ENCODE measurements at places on chromosomes 1 and 21. TPM values are rescaled to one million over a fixed set of nuclear protein-coding genes. Genes with fewer than 3 reads are reported as not detected.
A peak's percentile ranks its signal among the peaks of the same experiment; 100 is the strongest.

- peak; percentile 20 for DNase-seq
Measured at GRCh38 chr1:169100208-169100607, 6.3 kb upstream of the ATP1B1 start.

DNA sequence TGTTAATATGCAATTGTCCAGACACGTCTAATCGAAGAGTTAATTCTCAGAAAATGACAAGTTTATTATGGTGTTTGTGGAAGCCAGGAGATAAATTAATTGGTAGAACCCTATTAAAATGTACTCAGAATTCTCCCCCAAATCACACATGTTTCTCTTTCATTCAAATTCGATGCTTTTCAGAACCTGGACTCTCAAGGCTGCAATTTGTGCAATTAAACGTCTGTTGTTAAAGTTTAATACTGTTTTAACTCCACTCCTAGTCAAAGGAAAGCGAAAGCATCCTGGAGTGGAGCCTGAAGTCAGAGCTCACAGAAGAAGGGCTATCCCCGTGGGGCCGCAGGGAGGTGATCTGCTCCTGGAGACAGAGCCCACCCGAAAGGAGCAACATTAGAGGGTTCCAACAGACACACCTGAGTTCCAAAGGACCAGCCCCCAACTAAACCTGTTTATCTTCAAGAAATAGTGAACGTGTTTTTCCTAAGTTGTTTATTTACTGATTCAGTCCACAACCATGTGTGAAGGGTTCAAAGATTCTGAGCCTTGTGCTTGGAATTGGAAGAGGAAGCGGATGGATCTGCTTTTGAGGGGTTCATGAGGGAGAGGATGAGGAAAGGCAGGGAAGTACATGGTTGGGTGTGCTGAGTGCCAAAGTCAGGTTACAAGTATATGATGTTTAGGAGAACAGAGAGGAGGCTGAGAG, 68.0 kb upstream of the AKT3 start:
- peak; percentile 52 for DNase-seq

GRCh38 chr1:153526132-153526543, 9.7 kb downstream of the S100A6 start:
- DNase-seq, result no peak

The RNU1-3 gene
- total RNA-seq, result under 0.01 TPM

The TMOD4 gene
- total RNA-seq, result 1.8 TPM

The NBPF6 gene
- 0.07 TPM for total RNA-seq
